Hematopoietic multipotent progenitor cell treated with erythropoietin and hydrocortisone succinate and interleukin-3 and kit ligand, for 15 days (in vitro differentiated cells): ENCODE measurements at places on chromosomes 1 and 21.

GRCh38 chr1:92872719-92873118 lies 40.9 kb downstream of the RPL5 start:
- DNase-seq = no peak

- DNase-seq = no peak
Measured at GRCh38 chr21:40381111-40381510, 465.8 kb downstream of the DSCAM start.

DNA sequence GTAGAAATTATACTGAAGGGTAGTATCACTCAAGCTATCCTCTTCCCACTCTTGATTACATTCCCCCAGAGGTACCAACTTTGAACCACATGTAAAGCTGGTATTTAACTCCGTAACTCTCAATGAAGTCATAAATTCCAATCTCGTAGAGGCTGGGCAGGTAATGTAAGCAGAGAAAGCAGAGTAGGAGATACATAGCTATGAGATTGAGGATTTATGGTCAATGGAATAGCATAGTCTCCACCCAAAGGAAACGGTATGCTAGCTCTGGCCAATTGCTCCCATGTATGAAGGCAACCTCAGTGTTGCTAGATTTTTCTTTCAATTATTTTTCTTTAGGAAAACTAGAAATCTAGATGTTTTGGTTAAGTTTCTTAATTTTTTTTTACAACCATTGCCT lies 163.1 kb upstream of the NRIP1 start:
- no peak for DNase-seq

- no peak for DNase-seq
Measured at GRCh38 chr1:228279722-228280105, 71.9 kb downstream of the OBSCN start.

GRCh38 chr1:55803429-55803828 lies 588.3 kb upstream of the USP24 start:
- DNase-seq = no peak

DNA sequence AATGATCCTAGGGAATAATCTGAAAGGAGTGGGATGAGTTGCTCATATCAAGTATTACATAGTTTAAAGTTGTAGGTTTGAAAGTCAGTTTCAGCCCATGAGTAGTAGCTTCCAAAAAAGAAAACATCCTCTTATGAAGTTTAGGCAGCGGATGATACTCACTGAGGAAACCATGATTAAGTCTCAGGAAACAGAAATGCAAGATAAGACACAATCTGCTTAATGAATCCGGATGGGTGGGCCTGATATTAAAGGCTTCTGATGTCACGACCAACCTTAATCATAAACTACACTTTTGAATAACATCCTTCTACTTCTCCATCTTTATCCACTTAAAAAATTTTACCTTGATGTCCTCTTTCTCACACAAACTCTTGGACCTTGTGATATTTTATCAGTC lies 61.8 kb downstream of the S1PR1 start:
- DNase-seq = no peak

GRCh38 chr1:186985889-186986491 lies 157.2 kb downstream of the PLA2G4A start:
- peak; percentile 49 for DNase-seq

GRCh38 chr1:245790441-245790840 lies 635.7 kb downstream of the KIF26B start:
- DNase-seq = no peak

GRCh38 chr1:156439777-156440183 lies 60.8 kb downstream of the MEF2D start:
- DNase-seq = no peak

DNA sequence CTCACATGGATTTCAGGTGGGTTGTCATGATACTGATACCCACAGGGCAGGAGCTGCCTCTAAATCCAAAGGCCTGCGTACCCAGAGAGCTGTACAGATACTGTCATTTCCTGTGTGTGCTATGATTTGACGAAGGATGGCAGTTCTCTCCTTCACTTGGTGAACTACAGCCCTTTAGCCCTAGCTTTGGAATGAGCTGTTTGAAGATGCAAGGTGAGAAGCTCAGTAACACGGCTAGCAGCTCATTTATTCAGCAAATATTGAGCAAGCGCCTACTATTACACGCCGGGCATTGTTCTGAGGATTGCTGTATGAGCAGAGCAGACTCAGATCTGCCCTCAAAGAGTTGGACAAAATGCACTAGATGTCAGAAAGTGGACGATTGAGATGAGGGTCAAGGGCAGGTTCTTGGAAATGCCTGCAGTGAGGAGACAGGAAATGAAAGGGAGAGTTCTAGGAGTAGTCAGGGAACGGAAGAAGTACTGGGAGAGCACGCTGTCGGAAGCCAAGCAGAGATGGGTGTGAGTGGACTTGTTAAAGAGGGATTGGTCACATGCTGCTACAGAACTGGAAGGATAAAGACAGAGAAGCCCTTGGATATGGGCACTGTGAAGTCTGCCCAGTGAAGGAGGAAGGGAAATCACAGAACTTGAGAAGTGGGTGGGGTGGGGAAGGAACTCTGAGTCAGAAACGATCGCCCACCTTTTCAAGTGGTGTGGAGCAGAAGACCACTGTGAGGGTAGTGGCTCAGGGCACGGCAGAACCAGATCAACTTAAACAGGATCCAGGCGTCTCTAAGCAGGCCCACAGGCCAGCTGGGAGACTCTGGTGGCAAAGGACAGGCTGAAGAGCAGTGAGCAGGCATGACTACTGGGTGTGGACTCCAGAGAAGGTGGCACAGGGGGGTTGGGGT lies 7.1 kb downstream of the PTGFRN start:
- DNase-seq = no peak

GRCh38 chr1:6496890-6497214 lies 5.4 kb upstream of the PLEKHG5 start:
- DNase-seq = no peak

DNA sequence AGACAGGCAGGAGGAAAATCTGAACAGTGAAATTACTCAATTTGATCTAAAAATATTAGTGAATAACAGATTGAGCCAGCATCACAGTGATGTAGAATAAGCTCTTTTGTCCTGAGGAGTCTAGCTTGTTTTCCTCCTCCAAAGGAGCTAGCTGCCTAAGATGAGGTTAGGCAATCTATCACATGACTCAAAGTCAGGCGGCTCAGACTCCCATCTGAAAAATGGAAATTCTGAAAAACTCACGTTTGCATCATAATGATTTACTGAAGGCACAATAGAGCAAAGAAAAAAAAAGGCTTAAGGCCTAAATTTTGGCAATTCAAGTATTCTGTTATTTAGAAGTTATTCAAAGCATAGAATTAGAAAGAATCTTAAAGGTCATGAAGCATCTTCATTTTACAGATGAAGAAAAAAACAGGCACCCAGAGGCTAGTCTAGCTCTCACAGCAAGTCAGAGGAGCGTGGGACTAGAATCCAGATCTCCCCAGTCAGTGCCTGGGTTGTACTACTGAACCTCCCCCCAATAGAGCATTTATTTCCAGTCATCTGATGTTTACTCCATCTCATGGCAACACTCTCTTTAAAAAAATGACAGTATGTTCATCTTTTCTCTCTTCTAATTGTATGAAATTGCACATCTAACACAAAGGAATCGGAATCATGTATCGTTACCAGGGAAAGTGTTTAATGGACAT lies 62.5 kb upstream of the ATF3 start:
- no peak for DNase-seq

GRCh38 chr1:65059930-65060538 lies 88.0 kb upstream of the AK4 start:
- DNase-seq = peak; percentile 68

GRCh38 chr1:47578721-47579419 lies 141.0 kb downstream of the FOXD2 start:
- DNase-seq = no peak

GRCh38 chr1:74328851-74329250 lies 93.7 kb downstream of the TNNI3K start:
- DNase-seq = no peak

- DNase-seq = peak; percentile 80
Measured at GRCh38 chr1:23168445-23169194, at the start of gene LUZP1. Gene LUZP1, minus strand, starts transcription at chr1:23168856.

GRCh38 chr1:212110617-212111016 lies 75.1 kb downstream of the DTL start:
- no peak for DNase-seq

DNA sequence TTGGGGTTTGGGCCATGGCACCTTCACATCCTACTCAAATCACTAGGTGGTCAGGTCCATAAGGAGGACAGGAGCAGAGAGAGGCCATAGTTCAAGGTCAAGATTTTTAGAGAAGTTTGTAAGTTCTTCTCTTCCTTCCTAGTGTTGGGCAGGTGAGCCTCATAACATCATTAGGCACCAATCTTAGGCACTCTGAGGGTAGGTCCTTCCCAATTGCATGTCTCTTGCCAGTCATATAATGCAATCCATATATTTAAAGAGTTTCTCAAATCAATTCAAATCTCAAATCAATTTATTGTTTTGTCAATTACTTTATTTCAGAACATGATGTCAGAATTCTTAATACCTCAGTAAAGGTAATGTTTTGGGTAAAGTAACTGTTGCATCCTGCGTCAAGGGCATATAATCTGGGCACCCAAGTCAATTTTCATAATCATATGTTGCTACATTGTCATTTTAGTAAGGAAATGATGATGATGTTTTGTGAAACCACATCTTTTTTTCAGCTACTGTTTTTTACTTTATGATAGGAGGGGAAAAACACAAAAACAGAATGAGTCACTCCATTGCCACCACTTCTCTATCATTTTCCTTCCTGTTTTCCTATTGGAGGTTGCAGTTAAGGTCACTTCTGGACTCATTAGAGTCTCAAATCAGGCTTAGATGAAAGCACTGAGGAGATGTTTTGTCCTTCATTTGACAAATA lies 122.7 kb downstream of the UCHL5 start:
- DNase-seq = no peak

DNA sequence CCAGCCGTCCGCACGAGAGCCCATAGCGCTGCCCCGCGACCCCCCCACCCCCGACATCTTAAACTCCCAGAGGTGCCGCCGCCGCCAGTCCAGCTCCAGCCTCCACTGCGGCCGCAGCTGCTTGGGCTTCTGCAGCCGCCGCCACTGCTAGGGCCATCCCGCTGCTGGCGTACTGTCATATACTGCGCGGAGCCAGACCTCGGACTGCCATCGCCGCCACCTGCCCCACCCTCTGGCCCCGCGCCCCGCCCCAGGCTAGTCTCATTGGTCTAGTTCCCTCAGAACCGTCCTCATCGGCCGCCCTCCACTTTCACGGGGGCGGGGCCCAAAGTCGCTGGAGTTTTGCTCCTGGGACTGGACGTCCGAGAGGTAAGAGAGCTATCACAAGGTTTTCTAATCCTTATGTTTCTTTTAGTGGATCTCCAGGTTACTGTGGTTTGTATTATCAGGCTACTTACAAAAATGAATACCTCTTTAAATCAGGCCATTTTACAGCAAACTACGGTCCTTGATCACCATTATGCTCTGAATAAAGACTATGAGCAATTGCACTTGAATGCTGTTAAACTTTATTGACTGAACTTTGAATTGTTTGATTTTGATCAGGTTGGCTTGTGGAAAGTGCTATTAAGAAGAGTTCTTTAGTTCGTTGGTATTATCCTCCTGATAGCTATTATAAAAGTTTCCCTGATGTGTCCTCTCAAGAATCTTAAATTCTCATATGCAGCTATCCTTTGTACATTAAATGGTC lies 2.8 kb upstream of the CD1D start:
- DNase-seq = peak; percentile 82

- no peak for DNase-seq
Measured at GRCh38 chr1:6409053-6409452, 10.7 kb downstream of the HES2 start.

GRCh38 chr1:201515895-201516294 lies 9.0 kb upstream of the CSRP1 start:
- DNase-seq = peak; percentile 28

- DNase-seq = peak; percentile 23
Measured at GRCh38 chr1:2300851-2301606, 72.9 kb downstream of the SKI start.

DNA sequence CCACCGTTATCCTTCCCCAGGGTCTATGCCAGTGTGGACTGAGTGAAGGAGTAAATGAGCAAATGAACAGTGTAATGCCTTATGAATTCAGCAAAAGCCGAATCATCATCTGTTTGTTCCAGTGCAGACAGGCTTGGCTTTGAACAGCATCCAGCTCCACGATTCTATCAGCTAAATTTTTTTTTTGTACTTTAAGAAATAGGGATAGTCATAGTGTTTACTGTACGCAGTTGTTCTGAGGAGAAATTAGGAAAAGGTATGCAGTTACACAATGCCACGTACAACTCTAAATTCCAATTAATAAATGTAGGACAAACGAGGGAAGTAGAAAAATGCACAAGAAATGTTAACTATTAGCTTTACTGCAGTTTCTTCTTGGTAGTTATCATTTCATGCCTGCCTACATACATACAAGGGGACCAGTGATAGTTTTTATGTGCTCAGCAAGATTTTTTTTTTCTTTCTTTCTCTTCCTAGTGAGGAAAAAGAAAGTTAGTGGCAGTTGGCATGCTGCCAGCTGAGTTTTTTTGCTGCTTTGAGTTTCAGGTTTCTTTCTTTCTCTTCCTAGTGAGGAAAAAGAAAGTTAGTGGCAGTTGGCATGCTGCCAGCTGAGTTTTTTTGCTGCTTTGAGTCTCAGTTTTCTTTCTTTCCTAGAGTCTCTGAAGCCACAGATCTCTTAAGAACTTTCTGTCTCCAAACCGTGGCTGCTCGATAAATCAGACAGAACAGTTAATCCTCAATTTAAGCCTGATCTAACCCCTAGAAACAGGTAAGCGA lies at the start of gene IFI44L:
Gene IFI44L, plus strand, starts transcription at position 646 of the 777 bp plus-strand sequence. CDS start 7,468 bp downstream, outside the sequence.
- DNase-seq = no peak

DNA sequence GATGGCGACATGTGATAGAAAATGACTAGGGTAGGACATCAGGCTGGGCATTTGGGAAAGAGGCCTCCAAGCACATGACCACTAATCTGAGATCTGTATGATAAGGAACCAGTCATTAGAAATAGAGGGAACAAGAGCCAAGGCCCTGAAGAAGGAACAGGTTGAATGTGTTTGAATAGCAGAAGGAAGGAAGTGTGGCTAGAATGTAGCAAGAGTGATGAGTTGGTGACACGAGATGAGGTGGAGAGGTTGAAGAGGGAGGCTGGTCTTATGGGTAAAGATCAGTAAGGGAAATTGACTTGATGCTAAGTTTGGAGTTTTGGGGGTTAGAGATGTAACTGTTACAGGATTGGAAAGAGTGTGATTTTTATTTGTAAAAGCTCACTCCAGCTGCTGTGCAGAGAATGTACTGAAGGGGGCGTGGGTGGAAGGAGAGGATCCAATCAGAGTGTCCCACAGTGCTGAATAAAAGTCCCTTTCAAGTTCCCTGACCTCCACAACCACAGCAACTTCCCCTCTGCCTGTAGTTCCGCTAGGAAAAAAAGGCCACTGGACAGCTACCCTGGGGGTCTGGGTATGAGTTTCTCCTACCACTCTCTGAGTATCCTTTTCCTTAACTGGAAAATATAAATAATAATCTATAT lies 295.0 kb downstream of the OMA1 start:
- DNase-seq = no peak

DNA sequence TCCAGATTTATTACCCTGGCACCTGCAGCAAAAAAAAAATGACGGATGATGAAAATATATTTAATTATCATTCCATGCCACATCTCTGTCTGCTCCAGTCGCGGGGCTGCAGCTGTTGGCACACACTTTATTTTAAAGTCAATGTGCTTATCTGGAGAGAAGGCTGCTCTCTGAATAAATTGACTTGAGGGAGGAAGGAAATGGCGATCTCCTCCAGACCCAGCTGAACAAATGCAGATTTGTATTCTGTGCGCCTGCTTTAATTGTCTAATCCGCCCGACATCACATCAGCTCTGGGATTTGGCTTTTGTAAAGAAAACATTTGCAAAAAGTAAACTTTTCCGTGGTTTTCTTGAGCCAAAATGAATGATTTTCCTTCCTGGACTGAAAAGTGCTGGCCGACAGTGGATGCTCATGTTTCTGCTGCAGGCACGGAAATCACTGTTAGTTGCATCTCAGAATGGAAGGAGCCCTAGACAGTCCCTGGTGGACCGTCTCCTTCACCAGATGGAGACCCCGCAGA lies 150.2 kb downstream of the CAMTA1 start:
- no peak for DNase-seq
